ENCODE measurements at places on chromosomes 4 and X.
A peak's percentile ranks its signal among the peaks of the same experiment; 100 is the strongest.

DNA sequence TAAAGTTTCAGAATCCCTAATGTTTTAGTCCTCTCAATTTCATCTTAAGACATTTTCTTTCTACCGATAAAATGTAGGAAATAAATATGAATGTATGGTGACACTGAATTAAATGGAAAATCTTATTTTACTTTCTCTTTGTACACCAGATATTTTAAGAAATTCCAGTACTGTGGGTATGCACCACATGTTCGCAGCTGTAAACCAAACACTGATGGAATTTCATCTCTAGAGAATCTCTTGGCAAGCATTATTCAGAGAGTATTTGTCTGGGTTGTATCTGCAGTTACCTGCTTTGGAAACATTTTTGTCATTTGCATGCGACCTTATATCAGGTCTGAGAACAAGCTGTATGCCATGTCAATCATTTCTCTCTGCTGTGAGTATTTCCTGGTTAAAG lies 26.9 kb downstream of the C4orf46 start:
- no peak for DNase-seq

GRCh38 chr4:53905941-53906377 lies 158.4 kb downstream of the CHIC2 start:
- DNase-seq: no peak

GRCh38 chr4:95547715-95548471 lies 880 bp downstream of the UNC5C start:
- no peak for DNase-seq

DNA sequence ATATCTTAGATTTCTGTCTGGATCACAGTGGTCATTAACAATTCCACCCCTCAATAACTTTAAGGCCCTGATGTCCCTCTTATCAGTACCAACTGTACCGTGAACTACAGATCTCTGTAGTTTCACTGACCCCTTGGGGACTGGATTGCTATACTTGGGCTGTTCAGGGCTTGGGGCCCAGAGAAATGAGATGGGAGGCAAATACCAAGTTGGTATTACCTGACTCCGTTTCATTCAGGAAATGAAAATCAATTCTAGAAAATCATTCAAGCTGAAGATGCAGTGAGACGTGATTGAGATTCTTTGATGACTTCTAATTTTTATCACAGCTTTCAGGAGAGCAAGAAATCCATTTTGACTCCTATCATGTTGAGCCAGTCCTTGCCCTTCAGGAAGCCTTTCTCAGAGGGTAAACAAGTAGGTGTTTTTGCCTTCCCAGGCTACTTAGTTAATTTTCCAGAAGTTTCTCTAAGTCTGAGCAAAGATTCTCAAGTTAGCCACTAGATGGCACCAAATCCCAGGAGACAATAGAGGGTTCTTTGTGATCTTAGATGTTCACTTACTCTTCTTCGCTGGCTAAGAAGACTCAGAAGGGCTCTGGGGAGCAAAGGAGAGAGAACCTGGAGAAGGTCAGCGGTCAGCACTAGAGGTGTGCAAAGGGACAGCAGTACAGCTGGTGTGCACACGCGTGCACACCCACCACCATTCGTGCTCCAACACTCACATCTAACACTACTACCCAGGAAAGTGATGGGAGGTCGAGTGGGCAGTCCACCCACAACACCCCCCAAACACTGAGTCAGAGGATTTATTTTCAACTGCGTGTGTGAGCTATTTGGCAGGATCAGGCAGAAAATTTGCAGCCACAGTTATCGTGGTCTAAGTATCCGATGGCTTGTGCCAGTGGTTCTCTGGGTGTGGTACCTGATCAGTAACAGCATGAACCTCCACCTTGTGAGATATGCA lies 7.4 kb downstream of the HNRNPH2 start:
- peak; percentile 20 for DNase-seq

DNA sequence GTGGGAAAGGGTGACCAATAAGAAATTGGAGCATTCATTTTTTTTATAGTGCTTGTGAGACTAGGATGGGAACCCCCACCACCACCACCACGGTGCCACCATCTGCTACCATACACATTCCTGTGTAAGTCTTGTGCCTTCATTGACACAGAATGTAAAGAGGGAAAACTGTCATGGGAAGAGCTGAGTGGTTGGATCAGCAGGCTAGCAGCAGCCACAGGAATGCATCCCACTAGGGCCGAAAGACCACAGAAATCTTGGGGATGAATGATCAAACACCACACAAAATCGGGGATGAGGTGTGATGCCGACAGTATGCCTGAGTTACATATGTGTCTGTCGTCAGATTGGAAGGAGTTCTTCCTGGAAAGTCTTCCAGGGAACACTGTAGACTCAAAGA lies 69.2 kb downstream of the SRPX start:
- no peak for DNase-seq

GRCh38 chr4:113639326-113639725 lies 122.2 kb downstream of the CAMK2D start:
- DNase-seq: no peak

DNA sequence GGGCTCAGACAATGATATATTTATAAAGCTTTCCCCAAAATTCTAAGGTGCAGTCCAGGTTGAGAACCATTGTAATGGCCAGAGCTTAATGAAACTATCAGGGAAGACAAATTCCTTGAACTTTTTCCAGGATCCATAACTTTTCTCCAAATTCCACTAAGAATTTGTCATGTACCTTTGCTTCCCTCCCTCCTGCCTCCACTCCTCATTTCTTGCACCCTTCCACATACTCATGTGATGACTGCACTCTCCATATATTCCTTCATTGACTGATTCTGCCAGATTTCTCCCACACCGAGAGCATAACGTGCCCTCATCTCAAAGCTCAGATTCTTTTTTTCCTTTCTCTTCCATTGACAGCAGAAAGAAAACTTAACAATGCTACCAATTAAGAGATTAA lies 20.9 kb upstream of the AMELX start:
- no peak for DNase-seq

DNA sequence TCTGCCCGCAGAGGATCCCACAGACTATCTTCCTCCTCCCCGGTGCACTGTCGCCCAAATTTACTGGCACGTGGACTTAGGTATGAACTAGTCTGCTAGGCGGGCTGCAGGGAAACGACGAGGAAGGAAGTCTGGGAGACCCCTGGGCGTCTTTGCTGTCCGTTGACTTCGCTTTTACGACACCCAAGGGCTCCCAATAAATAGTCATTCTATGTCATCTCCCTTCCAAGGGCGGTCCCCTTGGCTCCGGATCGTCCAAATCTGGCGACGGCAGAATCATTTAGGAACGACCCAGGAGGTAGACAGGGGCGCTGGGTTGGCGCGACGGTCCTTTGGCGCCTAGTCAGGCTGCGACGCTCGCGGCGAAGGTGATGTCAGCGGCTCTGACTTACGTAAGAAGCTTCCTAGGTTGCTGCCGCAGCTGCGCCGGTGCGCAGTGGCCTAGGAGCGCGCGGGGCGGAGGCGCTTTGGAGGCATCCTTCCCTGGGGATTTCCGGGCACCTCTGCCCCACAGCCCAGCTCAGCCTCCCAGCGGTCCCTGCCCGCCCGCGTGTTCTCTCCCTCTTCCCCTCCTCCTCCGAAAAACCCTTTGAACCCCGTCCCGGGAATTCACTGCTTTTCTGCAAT lies 2.2 kb downstream of the NHS start:
- DNase-seq: no peak

DNA sequence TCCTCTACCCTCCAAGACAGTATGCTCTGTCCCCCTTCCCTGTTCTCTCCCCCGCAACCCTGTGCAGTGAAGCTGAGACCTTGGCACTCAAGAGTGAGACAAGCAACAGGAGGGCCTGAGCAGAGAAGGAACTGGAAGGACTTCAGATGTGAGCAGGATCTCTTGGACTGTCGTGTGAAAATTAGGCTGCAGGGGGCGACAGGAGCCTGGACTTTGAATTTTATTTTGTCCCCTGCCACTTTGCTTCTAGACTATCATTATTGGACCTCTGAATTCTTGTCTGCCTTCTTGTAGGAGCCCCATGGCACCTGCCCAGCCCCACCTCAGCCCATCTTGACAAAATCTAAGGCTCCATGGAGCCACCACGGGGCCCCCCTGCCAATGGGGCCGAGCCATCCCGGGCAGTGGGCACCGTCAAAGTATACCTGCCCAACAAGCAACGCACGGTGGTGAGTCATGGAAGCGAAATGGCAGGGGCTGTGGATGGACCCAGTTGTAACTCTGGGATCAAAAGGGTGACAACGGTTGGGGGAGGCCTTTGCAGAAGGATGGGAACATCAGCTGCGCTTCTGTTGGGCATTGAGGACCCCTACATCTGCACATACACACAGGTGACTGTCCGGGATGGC lies 1.7 kb downstream of the ARAF start:
- DNase-seq: no peak

- DNase-seq: no peak
These were observed 24.0 kb upstream of the PCDH7 start for GRCh38 chr4:30696191-30696590.

DNA sequence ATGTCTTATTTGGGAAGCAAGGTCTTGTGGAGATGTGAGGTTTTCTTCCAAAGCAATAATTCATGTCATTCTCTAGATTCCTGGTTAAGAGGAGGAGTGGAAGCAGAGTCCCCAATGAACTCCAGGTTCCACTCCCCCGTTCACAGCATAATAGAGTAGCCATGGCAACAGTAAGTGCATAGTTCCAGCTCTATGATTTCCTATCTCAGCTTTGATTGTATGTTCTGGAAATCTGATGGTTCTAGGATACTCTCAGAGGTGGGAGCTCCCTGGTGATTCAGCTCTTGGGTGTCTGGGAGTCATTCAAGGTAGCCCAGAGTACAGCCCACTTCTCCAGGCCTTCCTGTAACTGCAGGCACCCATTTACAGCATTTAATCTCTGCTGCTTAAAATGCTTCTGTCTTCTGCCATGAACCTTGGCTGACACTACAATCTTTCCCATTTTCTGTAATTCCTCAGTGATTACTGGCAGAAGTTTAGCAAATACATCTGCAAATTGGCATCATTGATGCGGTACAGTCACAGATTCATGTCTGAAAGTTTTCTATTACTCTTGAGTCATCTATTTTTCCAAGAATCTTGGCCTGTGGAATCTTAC lies 242.0 kb downstream of the MAPK10 start:
- no peak for DNase-seq

- no peak for DNase-seq
These were observed 25.5 kb downstream of the TBC1D19 start for GRCh38 chr4:26609391-26609790.

- DNase-seq: no peak
These were observed 12.0 kb downstream of the COL4A6 start for GRCh38 chrX:108426262-108426661.

DNA sequence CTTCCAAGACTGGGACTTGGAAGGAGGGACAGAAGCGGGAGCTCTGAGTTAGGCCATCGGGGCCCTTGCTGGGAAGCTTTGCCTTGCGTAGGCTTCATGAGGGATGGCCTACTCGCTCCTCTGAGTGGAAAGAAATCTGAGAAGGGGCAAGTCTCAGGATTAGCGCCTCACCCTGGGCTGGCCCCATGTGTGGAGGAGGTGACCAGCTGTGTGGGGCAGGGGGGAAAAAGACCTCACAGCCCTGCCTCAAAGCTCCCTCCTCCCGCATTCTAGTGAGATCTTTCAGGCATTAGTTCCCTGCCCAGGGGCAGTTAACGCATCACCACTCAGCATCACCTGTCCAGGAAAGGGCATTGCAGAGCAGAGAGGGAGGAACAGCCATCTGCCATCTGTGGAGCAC lies 156.1 kb downstream of the ENPP6 start:
- DNase-seq: no peak

DNA sequence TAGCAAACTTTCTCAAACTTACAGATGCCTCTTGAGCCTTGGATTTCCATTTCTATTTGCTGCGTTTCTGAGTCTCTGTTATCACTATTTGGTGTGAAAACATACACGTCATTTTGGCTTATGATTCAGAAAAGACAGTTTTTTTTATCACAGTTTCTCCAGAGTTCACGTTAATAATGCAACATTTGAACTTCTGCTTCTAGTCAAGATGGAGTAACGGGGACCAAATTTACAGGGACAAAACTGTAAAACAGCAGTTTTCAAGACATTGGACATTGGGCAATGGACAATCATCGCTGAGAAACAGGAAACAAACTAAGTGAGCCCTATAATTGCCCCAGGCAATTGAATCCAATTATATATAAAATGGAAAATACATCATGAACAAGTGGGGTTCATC lies 36.2 kb upstream of the TASL start:
- no peak for DNase-seq

- DNase-seq: no peak
These were observed 125.1 kb downstream of the FGF16 start for GRCh38 chrX:77572322-77572721.

Data from T follicular helper cell (primary cell).